ENCODE measurements at places on chromosomes 11 and 22.

DNA sequence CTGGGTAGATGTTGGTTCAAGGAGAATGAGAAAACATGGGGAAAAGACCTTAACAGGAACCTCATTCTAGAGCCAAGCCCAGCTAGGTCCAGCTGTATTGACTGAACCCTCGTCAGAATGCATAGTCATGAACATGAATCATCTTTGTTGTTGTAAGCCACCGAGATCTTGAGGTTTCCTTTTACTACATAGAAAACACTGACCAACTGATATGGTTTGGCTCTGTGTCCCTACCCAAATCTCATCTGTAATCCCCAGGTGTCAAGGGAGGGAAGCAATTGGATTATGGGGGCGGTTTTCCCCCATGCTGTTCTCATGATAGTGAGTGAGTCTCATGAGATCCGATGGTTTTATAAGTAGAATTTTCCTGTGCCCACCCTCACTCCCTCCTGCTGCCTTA is 19.4 kb upstream of the PHOX2A start:
- DNase-seq, result no peak

DNA sequence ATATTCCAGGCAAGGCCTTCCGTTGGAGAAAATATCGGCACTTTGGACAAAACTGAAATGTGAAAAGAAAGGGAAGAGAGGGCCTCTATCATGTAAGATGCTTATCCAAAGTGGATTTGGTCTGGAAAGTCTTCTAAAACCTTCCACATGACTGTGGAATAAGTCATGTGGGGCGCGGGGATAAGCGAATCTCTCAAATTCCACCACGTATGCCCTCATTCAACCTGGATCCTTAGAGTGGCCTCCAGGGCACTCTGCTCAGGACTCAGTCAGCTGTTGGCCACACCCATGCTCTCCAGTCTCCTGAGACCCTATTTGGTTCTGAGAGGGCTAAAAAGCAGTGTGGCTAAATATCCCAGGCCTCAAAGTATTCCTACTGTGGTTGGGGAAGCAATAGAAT is 2.0 kb upstream of the TIMP3 start:
- no peak for DNase-seq

- no peak for DNase-seq
These were observed 3.4 kb upstream of the PIM3 start for GRCh38 chr22:49956914-49957825.

DNA sequence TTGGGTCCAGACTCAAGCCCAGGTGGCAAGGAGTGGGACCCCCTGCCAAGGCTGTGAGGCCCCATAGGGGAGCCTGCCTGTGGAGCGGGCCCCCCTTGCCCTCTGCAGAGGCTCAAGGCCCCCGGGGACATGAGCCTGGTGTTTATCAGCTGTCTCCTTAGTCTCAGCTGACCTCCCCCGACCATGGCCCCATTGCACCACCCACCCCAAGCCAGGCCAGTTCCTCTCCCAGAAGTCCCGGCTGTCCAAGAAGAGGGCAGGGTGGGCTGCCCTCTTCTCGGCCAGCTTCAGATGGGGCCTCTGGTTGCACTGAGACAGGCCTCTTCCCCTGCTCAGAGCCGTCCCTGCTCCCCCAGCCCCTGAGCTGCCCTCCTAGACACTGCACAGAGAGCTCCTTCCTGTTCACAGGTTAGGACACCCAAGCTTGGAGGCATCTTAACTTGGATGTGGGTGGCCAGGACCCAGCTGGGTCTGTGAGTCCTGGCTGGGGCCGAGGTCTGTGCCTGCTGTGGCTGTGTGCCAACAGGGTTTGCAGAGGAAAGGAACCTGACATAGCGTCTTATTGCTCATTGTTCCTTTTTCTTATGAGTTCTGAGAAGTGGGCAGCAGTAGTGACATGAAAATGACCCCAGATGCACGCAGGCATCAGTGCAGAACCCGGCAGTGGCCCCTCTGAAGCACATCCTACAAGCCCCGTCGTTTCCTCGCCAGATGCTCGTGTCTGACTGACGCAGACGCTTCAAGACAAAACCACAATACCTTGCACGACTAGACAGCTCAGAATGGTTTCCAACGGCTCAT is 5.4 kb downstream of the TRABD start:
- DNase-seq, result peak; percentile 86

- no peak for DNase-seq
These were observed 15.8 kb downstream of the IGLL5 start for GRCh38 chr22:22903355-22903777.

GRCh38 chr11:45078236-45079074 is 68.0 kb upstream of the PRDM11 start:
- no peak for DNase-seq

DNA sequence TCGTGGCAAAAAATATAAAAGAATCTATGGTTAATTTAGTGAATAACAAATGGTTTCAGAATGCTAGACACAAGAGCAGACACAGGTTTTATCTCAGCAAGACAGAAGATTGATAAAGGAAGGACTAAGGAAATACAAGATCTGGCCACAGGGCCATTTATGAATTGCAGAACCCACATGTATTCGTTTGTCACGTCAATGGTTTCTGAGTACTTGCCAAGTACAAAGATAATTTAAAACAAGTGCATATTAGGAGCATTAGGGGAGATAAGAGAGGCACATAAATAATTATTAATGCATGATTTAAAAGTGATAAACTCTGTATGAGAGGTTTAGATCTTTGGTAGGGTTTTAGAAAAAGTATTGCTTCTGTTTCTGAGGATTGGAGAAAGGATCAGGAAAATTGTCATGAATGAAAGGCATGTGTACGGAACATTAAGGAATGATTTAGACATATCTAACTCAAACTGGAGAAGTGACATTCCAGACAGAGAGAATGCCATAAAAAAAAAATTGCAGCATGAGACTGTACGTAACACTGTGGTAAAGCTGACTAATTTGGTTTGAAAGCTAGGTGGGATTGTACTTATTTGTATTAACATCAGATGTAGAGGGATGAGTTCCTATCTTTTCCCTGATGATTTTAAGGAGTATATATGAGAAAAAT is 727.1 kb downstream of the NELL1 start:
- no peak for DNase-seq

DNA sequence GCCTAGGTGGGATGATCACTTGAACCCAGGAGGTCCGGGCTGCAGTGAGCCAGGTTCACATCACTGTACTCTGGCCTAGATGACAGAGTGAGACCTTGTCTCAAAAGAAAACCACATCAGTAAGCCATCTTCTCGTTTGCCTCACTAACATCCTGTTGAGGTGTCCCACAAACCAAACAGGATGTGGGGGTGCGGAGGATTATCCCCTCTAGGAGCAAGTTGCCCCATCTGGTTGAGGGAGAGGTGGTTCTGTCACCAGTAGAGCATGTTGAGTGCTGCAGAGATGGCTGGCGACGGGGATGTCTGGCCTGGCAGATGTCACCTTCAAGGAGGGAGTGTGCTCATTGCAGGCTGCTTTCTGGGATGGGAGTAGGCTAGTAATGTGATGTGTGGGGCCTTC is 72.4 kb downstream of the ZNRF3 start:
- peak; percentile 34 for DNase-seq

- no peak for DNase-seq
These were observed 15.4 kb upstream of the MYOD1 start for GRCh38 chr11:17703951-17704350.

DNA sequence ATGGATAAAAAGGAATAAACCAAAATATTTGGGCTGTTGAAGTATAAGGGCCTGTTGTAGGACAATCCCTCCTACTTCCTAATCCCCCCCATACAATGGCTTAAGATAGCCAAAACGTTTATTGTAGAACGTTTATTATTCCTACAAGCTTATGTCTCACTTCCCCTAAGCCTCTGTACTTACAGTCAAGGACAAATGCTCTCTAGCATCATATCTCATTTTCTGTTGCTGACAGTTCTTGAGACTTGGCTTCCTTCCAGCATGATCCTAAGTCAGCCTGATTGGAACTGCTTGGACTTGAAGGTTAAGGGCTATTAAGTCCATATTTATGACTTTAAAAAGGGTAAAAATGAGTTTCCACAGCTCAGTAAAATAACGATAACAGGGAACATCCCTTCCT is 8.8 kb downstream of the MISFA start:
- DNase-seq, result no peak

DNA sequence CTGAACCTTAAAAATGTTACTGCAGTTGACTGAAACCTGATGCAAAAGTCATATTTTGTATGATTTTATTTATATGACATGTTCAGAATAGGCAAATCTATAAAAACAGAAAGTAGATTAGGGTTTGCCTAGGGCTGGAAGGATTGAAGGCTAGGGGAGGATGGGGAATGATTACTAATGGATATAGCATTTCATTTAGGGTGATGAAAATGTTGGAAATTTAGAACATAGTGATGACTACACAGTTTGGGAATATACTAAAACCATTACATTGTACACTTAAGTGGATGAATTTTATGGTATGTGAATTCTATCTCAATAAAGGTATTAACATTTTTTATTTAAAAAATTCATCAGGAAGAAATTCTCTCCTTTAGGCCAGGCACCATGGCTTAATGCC is 22.9 kb upstream of the PAFAH1B2 start:
- no peak for DNase-seq

- no peak for DNase-seq
These were observed 794 bp upstream of the EMSY start for GRCh38 chr11:76444065-76444383.

DNA sequence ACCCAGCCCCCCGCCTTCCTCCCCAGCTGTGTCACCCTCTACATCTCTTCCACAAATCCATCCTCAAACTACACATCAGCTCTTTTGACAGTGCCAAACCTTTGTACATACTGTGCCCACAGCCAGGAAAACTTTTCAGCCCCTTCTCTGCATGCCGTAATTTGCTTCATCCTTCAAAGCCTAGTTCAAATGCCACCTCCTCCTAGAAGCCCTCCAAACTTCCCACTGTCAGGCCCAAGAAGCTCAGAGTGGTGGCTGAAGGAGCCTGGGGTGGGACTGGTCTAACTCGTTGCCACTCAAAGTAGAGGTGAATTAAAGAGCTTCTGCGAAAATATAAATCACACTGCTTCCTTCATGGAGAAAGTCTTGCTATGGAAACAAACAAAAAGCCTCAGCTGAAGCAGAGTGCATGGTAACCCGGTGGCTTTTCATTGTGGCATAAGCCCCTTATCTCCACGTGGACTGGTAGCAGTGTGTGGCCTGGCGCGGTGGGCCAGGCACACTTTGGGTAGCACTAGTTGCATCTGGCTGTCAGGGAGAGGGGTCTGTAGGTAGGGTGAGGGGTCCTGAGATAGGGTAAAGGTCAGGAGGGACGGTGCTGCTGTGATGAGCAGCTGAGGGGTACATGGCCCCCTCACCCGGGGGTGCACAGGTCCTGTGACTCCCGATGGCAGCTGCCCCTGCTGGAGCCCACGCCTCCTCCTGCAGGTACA is 76.9 kb downstream of the MYO7A start:
- no peak for DNase-seq

DNA sequence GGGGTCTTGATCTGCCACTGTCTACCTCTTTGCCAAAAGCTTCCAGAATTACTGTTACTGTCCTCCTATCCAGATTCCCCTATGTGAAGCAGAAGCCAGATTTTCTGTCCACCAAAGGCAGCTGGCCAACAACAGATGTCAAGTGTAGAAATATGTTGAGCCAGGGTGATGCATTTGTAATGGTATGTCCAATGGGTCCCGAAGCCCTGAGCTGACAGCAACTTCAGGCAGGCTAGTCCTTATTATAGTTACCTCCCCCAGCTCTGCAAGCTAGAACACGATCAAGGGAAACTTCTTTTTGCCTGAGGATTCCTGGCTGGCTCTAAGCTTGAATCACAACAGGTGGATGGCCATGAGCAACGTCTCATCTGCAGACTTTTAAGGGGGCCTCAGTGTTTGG is 10.2 kb downstream of the PAMR1 start:
- no peak for DNase-seq

DNA sequence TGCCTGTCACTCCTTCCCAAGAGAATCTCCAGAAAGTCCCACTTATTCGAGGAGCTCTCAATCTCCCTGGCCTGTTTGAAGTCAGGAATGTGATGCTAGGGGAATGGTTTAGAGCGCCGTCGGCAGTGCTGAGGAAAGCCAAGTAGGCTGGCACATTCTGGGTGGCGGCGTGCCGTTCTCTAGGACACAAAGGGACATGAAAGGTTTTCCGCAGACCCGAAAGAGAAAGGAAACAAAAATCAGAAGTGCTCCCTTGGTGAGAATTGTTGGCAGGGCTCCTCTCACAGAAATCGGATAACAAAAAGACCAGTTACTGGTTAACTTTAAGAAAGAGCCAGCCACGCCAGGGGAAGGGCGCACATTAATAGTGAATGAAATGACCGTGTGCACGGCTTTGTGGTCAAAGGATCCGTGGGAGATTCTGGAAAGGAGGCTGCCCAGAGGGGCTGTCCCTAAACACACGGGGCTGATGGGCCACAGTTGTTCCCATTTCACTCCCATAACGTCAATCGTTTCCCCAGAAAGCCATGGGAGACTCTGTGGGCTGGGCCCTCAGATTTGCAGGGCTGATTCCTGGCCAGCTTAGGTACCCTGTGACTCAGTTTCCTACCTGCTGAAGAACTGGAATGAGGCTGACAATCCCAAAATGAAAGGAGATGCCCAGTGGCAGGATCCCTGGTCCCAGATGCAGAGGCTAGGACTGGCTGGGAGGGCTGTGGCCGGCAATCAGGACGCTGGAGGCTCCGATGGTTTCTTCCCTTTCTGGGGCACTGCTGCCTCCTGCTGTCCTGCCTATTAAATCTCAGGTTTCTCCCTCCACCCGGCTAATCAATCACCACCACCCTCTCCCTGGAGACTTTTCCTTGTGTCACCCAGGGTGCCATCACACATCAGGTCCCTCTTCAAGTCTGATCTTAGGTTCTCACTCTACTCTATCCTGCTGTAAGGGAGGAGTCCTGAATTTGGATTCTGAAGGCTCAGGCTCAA is 82.3 kb downstream of the RCN1 start:
- peak; percentile 50 for DNase-seq

DNA sequence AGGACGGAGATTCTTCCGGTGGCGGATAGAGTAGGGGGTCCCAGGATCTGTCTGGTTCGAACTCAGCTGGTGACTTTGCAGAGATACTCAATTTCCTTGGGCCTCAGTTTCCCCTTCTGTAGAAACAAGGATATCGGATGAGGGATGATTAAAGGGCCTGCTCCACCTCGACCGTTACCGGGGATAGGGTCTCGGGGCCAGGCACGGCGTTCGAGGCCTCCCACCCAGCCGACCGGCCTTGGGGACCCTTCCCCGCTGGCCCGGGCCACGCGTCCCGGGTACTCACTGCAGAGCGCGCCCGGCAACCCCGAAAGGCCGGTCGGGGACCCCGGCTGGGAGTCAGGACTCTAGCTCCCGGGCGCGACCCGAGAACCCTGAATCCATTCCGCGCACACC is 321 bp downstream of the RHBDD3 start:
- DNase-seq, result no peak

DNA sequence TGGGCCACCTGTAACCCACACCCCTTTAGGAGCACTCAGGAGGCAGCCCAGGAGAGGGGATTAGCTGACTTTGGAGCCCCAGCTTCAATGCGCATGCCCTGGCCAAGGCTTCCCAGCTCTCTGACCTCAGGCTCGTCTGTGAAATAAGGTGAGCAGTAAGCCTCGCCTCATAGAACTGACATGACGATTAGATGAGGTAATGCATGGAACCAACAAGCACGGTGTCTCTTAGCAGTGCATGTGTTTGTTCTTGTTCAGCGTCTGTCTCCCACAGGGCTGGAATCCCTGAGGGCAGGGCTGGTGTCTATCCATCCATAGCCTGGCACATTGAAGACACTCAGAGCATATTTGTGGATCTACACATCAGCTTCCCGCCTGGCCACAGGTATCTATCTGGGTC is 415.4 kb downstream of the MN1 start:
- DNase-seq, result no peak
